ENCODE measurements at places on chromosomes 16 and 17.

- no peak for DNase-seq
Measured at GRCh38 chr16:769184-769784, 8.8 kb downstream of the MSLN start.

- DNase-seq = no peak
Measured at GRCh38 chr17:59600169-59600568, 19.5 kb upstream of the CLTC start.

- no peak for DNase-seq
Measured at GRCh38 chr17:56583772-56584171, 9.7 kb upstream of the NOG start.

GRCh38 chr16:68416057-68417046 is 32.0 kb downstream of the SMPD3 start:
- DNase-seq = no peak

GRCh38 chr17:8757189-8757588 is 1.2 kb downstream of the SPDYE4 start:
- no peak for DNase-seq

DNA sequence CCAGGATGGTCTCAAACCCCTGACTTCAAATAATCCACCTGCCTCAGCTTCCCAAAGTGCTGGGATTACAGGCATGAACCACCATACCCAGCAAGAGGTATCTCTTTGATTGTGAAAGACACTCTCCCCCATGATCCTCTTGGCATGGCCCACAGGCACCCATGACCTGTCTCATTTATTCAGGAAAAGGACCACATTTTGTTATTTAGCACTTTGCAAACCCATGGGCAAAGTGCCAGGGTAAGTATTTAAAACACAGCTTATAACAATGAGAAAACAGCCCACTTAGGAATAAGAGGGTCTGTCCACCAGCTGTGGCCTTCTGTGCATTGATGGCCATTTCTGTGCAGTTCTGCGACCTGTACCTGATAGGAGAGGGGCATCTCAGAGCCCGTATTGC is 12.8 kb upstream of the AKTIP start:
- no peak for DNase-seq

DNA sequence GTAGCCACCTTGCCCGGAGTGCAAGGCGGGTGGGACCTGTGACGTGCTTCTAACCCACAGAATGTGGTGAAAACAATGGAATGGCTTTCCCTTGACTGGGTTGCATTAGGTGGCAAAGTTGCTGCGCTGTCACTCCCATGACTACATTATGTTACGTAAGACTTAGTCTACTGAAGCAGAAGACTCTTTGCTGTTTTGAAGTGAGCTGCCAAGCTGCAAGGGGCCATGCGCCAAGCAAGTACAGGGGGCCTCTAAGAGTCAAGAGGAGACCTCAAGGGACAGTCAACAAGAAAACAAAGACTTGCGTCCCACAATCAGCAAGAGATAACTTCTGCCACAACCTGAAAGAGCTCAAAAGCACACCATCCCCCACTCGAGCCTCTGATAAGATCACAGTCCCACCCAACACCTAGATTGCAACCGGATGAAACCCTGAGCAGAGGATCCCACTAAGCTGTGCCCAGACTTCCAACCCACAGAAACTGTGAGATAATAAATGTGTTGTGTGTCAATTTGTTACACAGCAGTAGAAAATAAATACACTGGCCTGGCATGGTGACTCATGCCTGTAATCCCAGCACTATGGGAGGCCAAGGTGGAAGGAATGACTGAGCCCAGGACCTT is 16.5 kb downstream of the ANKRD11 start:
- DNase-seq = no peak

GRCh38 chr17:4006165-4006589 is 41.9 kb upstream of the ATP2A3 start:
- DNase-seq = no peak

- peak; percentile 84 for DNase-seq
Measured at GRCh38 chr16:86740906-86741799, 162.8 kb downstream of the FOXL1 start.

DNA sequence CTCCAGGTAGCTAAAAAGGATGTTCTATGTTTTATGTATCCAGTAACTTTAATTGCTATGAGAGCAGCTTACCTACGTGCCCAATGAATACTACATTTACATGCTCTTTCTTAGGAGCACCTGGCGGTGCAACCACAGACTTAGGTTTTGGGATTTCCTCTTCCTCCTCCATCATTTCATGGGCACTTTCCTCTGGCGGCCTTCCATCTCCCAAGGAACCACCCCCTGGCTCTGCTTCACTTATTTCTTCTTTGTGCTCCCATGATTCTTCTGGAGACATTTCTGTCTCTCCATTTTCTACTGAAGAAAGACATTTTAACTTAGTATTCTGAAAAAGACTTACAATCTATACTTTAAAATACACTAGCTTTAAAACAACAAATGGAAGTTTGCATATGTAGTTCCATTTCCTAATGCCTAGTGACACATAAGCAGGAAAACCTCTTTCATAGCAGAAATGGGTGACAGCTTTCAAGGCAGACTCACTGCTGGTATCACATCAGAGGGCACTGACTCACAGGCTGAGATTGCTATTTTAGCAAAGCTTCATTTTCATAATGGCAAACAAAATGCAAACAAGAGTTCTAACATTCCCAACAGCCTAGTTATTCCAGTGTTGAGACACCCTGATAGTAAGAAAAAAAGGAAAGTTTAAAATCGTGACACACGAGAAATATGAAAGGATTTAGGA is 19.1 kb downstream of the GSPT1 start:
- no peak for DNase-seq

DNA sequence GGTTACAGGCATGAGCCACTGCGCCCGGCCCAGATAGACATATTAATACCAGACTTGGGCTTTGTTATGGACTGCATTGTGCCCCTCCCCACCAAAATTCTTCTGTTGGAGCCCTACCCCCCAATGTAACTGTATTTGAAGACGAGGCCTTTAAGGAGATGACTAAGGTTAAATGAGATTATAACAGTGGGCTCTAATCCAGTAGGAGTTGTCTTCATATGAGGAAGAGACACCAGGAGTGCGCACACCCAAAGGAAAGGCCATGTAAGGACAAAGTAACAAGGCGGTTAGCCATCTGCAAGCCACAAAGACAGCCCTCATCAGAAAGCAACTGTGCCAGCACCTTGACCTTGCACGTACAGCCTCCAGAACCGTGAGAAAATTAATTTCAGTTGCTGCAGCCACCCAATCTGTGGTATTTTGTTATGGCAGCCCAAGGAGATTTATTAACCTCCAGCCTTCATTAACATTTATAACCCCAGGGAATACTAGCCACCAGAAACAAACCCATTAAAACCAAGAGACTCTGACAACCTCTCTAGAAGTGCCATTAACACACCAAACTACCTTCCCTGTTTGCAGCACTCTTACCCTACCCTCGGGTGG is 107.6 kb downstream of the TTC19 start:
- DNase-seq = no peak

GRCh38 chr17:2396568-2397246 is 4.2 kb downstream of the MNT start:
- no peak for DNase-seq

DNA sequence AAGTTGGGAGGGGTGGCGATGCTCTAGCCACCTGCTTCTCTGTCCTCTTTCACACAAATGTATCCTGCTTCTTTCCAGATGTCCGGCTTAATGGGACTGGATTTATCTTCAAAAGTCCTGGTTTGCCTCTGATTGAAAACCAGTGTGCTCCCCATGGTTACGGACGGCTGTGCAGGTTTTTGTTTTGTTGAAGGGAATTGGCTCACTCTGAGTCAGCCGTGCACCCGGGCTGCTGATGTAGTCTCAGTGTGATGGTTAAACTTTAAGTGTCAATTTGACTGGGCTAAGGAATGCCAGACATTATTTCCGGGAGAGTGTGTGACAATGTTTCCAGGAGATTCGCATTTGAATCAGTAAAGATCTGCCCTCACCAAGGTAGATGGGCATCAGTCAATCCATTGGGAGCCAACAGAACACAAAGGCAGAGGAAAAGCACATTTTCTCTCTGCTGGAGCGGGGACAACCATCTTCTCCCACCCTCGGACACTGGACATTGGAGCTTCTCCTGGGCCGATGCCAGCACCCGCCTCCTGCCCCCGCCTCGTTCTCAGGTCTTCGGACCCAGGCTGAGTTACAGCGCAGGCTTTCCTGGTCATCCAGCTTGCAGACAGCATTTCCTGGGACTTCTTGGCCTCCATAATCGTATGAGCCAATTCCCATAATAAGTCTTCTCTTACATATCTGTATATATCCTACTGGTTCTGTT is 126.9 kb upstream of the TNRC6C start:
- DNase-seq = peak; percentile 62

- no peak for DNase-seq
Measured at GRCh38 chr17:1640329-1641064, 5.0 kb downstream of the SCARF1 start.

DNA sequence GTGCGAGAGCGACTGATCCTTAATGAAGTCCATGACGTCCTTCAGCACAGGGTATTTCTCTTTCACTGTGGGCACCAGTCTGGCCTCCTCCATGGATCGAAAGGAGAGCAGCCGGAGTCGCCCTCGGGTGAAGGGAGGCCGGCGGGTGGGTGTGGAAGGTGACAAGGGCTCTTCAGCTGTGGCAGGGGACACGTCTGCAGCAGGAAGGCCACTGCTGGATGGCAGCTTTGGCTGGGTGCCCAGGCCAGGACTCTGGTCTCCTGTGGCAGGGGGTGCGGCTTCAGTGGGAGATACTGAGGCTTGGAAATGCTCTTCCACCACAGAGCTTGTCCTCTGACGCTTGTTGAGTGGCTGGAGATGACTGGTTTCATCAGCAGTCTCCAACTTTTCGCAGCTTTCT is 78.5 kb downstream of the ZZEF1 start:
- no peak for DNase-seq

DNA sequence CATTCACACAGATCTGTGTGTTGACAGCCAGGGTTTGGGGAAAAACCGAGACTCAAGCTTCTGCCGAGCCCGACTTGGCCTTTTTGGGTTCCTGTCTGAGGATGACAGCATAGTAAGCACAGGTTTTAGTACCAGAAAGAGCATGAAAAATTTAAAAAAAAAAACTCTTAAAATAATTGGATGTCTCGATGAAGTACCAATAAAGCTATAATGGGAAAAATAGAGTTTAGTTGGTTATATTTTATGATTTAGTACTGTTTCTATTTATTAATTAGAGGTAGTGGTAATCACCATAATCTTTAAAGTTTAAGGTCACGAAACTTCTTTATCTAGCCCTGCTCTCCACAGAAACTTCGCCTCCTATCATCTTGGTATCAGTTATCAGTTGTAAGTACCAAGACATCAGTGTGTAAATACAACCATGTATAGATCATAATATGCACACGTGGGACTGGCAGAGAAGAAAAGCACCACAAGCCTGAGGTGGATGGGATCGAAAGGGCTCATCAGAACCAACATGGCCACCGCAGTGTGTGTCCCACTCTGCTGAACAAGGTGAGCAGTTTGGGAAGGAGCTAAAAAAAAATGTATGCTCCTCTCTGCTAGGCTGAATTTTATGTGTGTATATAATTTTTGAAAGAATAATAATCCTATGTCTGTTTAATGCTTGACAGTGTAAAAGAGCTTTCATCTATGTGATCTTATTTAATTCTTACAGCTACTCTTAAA is 14.4 kb upstream of the EEF2K start:
- no peak for DNase-seq

DNA sequence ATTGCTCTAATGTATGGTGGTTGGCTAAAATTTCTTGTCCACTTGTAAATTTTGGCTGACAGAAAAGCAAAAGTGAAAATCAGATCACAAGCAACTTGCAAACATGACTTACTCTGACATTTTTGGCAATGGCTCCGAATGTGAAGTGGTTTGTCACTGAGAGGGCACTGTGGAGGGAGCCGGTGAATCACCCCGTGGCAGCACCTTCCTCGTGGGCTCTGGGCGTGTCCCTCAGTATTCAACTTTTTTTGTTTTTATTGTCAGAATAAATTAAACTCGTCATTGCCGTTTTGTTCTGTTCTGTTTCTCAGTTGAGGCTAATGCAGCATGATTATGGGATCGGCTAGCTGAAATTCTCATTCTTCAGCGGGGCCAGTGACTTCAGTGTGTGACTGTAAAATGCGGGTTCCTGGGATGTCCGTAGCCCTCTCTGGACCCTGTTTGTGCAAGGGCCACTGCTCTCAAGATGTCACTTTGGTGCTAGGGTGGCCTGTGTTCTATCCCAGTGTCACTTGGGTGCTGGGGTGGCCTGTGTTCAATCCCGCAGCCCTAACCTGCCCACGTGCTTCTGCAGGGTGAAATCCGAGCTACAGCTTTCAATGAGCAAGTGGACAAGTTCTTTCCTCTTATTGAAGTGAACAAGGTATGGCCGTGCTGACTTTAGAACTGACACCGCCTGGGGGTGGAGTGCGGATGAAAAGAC is 48.8 kb downstream of the RPA1 start:
- no peak for DNase-seq

GRCh38 chr16:497258-497657 is 30.3 kb upstream of the CAPN15 start:
- DNase-seq = no peak

DNA sequence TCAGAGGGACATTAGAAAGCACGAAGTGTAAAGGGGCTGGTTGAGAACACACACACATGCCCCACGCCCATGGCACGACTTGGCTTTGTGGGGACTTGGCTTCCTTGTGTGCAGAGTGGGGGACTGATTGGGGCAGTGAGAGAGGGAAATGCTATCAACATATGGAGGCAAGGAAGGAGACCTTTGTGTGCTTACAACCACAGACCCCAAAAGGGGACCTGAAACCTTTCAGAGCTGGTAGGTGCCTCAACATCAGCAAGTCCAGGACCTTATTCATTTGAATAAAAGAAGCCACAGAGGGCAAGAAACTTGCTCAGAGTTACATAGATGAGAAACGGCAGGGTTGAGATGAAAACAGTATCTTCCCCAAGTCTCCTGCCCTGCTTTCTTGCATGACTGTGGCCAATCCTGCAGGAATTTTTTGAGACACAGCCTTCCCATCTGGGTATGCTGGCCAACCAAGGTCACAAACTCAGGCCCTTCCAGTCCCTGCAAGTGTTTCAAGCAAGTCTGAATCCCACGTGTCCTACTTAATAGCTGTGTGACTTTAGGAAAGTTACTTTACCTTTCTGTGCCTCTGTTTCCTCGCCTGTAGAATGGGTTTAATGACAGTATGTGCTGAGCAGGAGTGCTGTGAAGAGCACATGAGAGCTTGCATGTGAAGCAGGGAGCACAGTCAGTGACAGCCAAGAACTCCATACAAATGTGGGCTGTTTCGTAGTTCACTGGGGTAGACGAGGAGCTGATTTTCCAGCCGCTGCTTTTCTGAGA is 26.2 kb downstream of the C16orf78 start:
- no peak for DNase-seq

GRCh38 chr16:23859713-23860269 is 24.0 kb downstream of the PRKCB start:
- no peak for DNase-seq
